ENCODE measurements at places on chromosomes 2 and 18.

- no peak for DNase-seq
Observed at GRCh38 chr2:212381428-212382102, 157.0 kb downstream of the ERBB4 start.

DNA sequence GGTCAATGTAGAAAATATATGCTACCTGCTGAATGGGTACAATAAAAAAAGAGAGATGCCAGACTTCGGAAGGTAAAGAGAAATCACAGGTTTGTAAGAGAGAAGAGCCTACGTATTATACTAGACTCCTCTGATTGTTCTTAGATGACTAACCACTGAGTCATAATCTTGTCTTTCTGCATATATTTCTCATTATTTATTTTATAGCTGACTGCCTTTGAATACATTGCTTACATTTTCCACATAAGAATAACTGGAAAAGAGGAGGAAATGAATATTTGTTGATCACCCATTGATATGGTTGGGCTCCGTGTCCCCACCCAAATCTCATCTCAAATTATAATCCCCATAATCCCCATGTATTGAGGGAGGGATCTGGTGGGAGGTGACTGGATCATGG lies 90.3 kb upstream of the RAB27B start:
- no peak for DNase-seq

GRCh38 chr18:76450452-76451395 lies 44.3 kb downstream of the ZNF516 start:
- DNase-seq, result no peak

GRCh38 chr2:196220671-196221070 lies 49.3 kb upstream of the STK17B start:
- no peak for DNase-seq

DNA sequence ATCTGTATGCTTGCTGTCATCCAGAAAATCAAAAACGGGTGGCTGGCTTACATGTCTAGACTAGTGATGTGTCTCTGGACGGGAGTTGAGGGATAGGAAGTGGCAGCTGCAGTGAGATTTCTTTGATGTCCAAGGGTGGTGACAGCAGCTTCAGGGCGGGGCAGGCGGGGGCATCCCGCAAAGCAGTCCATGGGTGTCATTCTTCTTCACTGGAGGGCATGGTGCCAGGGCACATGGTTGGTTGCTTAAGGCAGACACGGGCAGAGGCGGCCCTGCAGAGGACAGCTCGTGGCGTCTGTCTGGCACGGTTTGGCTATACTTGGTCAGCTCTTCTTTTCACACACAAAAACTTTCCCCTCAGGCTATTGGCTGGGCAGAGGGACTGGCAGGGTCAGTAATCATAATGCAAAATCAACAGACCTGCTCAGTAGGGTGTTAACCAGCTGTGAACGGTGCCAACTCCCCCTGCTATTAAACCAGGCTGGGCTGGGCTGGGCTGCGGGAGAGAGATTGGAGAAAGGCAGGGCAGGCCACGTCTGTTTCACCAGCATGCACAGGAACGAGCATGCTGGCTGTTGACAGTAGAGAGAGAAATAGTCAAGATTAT lies 63.7 kb downstream of the COL4A3 start:
- no peak for DNase-seq

GRCh38 chr2:38095079-38095995 lies 19.4 kb upstream of the CYP1B1 start:
- DNase-seq, result no peak

- no peak for DNase-seq
Observed at GRCh38 chr2:65035351-65035943, 20.8 kb upstream of the CEP68 start.

DNA sequence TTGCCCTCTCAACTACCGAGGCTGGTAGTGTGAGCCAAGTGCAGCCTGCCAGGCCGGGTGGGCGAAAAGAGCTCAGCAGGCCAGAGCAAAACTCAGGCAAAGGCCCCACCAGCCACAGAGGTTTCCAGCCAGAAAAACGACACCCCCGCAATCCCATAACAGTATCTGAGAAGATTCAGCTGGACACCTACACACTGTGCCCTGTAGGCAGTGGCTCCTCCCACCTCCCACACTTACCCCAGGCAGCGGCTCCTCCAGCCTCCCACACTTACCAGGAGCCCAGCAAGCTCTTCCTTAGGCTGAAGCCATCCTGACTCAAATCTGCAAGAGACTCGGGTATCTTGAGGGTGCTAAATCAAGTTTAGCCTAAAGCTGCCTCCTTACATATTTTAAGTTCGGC lies 15.6 kb upstream of the TMEM18 start:
- DNase-seq, result no peak

GRCh38 chr18:61765097-61765496 lies 127.7 kb downstream of the RNF152 start:
- no peak for DNase-seq

GRCh38 chr2:170711196-170711773 lies 3.9 kb upstream of the SP5 start:
- no peak for DNase-seq

DNA sequence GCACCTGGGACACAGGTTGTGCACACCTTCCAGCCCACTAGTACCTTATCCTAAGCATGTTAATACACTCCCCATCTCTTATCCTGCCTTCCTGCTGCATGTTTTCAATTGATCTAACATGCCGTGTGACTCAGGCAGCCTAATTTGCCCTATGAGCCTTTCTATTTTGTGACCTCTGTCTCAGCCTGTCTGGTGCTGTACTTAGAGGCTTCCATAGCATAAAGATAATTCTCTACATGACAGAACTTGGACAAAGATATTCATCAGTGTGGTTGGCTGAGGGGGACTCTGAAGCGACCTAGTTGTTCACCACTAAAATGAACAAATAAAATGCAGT lies 8.6 kb upstream of the TMEM37 start:
- DNase-seq, result no peak

DNA sequence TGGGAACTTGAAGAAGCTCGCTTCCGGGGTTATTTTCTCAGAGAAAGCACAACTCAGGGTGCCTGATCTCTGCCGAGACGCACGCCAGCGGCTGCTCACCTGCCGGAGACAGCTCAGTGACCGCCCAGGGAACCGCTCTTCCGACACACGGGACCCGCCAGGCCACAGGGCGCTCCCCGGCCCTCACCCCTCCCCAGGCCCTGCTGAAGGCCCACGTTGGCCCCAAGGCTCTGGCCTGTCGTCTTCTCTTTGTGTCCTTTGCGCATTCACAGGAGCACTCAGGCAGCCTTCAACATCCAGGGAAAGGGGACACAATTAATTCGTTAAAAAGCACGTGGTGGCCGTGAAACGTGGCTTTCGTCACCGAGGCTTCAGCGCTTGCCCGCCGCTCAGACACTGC lies 276.3 kb upstream of the SALL3 start:
- no peak for DNase-seq

DNA sequence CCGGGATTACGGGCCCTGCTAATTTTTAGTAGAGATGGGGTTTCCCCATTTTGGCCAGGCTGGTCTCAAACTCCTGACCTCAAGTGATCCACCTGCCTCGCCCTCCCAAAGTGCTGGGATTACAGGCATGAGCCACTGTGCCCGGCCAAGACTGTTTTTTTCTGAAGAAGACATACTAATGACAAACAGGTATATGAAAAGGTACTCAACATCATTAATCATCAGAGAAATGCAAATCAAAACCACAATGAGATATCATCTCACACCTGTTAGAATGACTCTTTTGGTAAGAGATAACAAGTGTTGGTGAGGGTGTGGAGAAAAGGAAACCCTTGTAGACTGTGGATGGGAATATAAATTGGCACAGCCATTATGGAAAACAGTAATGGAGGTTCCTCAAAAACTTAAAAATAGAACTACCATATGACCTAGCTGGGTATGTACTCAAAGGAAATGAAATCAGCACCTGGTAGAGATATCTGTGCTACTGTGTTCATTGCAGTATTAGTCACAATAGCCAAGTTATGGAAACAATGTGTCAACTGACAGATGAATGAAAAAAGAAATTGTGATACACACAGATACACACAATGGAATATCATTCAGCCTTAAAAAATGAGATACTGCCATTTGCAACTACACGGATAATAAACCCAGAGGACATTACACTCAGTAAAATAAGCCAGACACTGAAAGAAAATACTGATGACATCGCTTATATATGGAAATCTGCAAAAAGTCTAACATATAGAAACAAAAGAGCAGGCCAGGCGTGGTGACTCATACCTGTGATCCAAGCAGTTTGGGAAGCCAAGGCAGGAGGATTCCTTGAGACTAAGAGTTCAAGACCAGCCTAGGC lies 20.8 kb downstream of the SOS1 start:
- DNase-seq, result peak; percentile 30

GRCh38 chr2:28665041-28665704 lies 86.5 kb upstream of the PPP1CB start:
- no peak for DNase-seq

- DNase-seq, result peak; percentile 38
Observed at GRCh38 chr2:134218930-134219658, 34.8 kb upstream of the MGAT5 start.

DNA sequence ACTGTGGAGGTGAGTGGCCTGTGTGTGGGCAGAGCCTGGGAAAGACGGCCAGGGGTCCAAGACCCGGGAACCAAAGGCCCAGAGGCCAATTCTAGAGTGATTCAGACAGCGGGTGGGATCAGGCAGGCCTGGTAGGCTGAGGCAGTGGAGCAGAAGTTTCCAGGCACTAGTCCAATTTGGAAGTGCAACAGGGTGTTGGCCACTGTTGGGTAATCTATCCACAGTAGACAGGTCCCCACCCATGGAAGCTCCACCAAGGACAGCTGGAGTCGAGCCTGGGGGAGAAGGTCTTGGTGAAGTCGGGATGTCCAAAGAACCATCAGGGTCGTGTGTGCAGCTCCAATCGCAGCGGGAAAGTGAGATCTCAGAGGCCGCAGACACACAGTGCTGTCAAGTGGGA lies 125.8 kb upstream of the COPS8 start:
- DNase-seq, result no peak

- no peak for DNase-seq
Observed at GRCh38 chr2:23659773-23660172, 267.1 kb downstream of the ATAD2B start.

DNA sequence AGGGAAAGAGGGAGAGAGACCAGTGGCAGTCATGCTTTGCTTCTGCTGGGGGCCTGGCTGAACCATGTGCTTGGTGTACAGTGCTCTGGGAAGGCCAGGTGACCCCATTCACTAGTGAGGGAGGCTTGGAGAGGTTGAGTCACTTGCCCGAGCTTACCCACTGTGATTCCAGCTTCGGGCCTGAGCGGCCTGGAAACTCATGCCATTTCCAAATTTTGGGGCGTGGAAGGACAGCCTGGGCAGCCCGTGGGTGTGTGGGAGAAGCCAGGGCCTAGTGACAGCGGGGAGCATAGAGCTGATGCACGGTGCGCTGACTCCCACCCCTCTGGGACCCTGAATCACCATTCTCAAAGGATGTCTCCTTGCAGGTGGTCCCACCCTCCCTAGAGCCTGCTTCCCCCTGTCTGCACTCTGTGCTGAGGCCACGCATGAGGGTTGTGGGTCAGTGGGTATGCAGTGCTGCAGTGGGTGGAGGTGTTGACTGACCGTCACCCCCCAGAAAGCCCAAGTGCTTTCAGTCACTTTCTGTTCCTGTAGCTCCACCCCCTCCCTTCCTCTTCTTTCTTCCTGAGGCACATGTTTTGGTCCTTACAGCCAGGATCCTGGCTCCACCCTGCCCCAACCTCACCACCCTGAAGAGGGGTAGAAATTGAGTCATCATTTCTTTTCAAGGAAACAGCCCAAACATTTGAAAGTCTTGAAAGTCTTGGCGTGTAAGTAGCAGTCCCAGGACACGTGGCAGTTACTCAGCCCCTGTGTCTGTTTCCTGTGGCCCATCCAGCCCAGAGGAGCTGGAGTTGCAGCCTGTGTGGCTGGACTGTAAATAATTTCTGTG lies 69.3 kb upstream of the MCFD2 start:
- DNase-seq, result peak; percentile 61

DNA sequence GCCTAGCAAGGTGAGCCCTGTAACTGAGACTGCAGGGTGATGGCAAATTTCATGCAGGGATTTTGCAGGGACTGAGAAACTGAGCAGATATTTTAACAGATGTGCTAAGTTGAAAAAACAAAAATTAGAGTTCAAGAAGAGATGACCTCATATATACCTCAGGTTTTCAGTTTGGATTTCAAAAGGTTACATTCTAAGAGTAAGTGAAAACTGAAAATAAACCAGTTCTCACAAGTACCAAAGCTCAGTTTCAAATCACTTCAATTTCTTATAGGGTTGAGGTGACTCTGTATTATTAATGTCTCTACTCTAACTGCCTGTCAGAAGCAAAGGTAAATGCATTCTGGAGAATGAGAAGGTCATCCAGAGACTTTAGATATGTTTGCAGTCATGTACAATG lies 237.4 kb upstream of the VRK2 start:
- no peak for DNase-seq

DNA sequence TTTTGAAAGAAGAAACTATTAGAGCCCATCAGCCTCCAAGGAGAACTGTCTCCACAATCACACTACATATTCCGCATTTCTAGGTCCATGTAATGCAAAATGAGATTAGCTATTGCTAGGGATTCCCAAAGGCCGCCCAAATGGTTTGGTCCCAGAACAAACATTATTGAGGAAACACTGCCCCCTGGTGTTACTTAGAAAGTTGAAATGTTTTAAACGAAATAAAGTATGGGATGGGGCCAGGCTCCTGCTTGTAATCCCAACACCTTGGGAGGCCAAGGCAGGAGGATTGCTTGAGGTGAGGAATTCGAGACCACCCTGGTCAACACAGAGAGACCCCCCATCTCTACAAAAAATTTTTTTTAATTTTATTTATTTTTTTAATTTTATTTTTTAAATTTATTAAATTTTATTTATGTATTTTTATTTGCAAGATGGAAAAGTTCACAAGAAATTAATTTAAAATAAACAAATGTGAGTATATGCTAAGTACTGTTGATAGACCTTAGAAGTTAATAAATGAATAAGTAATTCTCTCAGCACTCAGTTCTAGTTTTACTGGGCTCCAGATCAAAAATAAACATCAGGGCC lies 5.5 kb downstream of the NHEJ1 start:
- peak; percentile 11 for DNase-seq

DNA sequence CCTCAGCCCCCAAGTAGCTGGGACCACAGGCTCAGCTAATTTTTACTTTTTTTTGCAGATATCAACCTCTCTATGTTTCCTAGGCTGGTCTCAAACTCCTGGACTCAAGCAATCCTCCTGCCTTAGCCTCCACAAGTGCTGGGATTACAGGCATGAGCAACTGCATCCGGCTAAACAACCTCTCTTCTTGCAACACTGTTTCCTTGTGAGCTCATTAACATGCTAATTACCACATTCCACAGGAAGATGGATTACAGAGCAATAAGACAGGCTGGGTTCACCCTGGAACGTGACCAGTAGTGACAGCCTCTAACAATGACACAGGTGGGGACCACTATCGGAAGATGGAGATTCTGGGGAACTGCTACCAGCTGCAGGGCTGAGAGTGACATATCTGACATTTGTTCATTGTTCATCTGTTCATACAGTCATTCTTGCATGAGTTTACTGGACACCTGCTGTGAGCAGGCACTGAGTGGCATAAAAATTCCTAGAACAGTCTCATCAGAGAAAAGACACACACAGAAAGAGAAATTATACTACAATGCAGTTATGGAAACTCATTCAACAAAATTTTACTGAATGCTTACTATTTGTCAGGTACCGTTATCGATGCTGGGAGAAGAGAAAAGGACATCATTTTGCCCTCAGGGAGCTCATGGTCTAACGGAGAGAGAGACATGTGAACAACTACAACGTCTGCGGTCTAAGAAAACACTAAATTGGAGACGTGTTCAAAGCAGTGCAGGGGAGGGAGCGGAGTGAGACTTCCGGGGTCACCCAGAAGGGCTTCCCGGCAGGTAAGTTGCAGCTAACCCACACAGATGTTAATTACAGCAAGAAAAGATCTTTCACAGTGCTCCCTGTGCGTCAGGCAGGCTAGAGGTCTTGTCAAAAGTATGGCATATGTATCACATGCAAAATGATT lies 37.6 kb downstream of the PROC start:
- peak; percentile 19 for DNase-seq

- no peak for DNase-seq
Observed at GRCh38 chr2:67076239-67076624, 320.9 kb upstream of the ETAA1 start.

Data from activated naive CD4-positive, alpha-beta T cell treated with Interleukin-2 at 50 U/mL for 16 hours (primary cell).